ENCODE measurements at places on chromosomes 5 and 9.

DNA sequence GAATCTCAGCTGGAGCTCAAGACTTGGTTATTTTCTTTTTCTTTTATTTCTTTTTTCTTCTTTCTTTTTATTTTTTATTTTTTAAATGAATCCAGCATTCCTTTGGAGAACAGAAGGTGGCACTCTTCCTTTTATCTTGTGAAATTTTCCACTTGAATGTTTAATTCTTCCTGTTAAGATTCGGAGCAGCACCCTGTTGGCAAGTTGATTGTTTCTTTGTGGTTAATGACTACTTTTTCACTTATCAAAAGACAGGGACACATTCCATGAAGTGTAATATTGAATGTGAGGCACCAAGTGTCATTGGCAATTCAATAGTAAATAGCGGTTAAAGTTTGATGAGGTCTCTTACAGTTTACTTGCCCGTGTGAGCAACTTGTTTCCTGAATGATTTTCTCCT lies 240.5 kb upstream of the CHD1 start:
- DNase-seq = peak; percentile 9

DNA sequence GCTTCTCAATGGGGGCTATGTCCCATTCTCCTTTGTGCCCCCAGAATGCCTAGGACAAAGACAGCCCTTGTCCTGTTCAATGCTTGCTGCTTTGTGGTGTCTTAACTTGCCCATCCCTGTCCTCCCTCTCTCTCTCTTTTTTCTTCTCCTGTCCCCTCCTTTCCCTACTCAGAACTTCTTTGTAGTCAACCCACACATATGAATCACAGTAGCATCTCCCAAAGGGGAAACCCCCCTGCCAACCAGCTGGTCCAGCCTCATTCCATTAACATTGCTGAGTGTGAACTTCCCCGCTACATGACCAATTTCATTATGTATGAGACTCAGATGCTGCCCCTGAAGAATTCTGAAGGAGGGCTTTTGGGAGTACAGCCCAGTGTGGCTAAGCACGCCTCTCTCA lies 408.3 kb downstream of the ENC1 start:
- no peak for DNase-seq

DNA sequence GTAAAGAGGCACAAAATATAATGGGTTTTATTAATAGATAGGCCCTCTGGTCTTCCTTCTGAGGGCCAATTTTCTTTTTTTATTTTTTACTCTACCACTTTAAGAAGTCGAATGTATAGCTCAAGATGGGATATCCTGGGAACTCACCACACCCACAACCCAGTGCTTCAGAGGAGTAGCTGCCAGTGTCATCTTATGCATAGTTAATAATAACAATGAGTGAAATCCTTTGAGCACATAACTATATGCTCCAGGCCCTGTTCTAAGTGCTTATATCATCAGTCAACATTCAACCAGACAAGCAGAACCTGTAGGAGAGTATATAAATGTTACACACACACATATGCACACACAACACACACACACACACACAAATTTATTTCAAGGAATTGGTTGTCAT lies 150.3 kb upstream of the ACTBL2 start:
- no peak for DNase-seq

GRCh38 chr9:71245651-71246050 lies 124.2 kb upstream of the TRPM3 start:
- DNase-seq = no peak

DNA sequence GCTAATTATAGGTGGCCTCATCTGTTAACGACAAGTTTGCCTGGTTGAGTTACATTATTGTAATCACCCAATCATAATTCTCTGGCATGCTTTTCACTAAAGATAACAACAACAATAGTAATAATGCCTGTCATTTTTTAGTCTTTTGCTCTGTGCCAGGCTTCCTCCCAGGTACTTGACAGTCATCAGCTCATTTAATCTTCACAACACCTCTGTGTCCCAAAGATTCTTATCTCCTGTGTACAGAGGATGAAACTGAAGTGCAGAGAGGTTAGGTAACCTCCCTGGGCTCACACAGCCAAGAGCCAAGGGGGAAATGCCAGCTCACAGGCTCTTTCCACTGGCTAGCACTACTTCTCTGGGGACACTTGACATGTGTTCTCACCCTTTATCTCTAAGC lies 77.5 kb downstream of the DAB2IP start:
- DNase-seq = no peak

GRCh38 chr5:90365328-90365727 lies 44.2 kb downstream of the CETN3 start:
- no peak for DNase-seq

GRCh38 chr5:146513462-146513861 lies 2.5 kb downstream of the GPR151 start:
- DNase-seq = no peak

DNA sequence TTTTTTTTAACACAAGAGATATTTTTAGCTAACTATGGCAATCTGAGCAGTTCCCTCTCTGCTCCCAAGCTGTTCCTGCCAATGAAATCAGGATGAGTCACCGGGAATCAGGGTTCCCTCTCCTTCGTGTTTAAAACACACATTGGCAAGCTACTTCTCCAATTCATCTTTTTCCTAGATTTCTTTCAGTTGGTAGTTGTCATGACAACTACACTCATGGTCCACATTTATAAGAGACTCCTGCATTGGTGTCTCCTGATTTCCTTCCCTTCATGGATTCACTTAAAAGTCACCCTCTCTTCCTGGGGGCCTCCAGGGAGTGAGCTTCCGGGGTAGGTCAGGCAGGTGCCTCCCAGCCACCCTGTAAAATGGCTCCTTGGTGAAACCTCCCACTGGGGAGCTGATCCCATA lies 72.3 kb upstream of the NIPAL4 start:
- DNase-seq = no peak

Data from hematopoietic multipotent progenitor cell treated with erythropoietin and hydrocortisone succinate and interleukin-3 and kit ligand, for 4 days (in vitro differentiated cells).